ENCODE measurements at places on chromosomes 4 and X.

DNA sequence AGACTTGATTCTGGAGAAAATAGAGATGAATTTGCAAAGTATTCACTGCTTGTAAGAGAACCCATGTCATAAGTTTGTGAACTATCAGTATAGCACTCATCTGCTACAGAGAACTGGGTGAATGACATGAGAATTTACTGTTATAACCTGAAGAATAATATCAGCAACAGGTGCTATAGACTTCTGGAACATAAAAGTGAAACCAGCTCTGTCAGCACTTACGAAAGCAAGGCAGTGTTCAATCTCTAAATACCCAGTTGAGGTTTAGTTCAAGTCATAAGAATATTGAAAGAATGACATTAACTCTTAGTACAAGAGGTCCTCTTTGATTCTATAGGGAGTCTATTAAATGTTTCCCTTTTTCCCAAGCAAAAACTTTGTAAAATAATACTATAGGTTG lies 232.9 kb upstream of the ANKRD50 start:
- no peak for DNase-seq

GRCh38 chr4:6427439-6428090 lies 44.8 kb downstream of the PPP2R2C start:
- no peak for DNase-seq

DNA sequence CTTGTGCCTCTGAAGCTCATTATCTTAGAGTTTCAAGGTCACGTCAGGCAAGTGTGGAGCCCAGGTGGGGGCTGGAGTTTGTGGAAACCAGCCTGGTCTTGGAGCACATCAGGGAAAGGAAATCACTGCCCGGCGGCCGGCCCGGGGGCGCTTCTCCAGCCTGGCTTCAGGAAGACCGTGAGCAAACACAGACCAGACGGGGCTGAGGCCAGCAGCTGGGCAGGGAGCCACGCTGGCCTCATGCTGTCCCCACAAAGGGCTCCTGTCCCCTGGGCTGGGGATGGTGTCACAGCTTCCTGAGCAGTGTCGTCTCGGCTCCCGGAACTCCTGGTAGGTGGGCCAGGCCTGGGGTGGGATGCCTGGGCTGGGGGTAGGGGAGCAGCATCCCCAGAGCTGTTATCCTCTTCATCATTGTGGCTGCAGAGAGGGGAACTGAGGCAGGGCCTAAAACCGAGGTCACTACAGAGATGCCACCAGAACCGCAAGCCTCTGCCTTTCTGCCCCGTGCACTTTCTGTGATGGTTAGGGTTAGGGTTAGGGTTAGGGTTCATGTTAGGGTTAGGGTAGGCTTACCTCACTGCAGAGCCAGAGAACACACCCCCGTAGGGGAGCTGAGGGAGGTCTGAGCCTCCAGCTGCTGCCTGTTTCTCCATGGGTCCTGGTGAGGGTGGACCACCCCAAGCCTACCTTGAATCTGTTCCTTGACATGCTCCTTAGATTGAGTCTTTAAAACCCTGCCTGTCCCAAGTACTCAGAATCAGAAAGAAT lies 77.5 kb downstream of the HTRA3 start:
- DNase-seq: no peak

- no peak for DNase-seq
Measured at GRCh38 chr4:13888112-13888511, 260.6 kb upstream of the BOD1L1 start.

DNA sequence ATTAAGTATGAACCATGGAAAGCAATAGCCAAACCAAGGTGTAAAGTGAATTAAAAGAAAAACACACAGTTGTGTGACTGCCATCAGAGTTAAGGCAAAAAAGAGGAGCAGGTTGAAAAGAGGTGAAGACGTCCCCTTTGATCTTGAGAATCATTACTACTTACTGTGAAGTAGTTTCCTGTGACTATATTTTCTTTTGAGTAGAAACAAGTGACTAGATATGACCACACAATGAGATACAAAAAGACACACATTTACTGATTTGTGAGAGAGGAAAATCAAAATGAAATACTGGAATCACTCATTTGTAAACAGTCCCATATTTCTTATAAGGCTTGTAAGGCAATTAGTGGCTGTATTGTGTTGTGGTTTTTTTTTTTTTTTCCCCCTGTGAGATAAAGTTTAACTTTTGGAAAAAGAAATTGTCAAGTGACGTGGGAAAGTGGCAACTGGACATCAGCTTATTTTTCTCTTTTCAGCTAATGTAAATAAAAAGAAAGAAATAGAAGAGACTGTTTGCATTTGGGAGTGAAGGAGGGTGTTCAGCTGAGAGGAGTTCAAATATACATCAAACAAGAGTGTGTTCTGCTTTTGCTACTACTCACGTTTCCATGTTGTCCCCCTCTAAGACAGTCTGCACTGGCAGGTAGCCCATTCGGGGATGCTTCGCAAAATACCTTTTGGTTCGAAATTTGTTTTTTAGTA lies 106.4 kb upstream of the FTHL17 start:
- no peak for DNase-seq

DNA sequence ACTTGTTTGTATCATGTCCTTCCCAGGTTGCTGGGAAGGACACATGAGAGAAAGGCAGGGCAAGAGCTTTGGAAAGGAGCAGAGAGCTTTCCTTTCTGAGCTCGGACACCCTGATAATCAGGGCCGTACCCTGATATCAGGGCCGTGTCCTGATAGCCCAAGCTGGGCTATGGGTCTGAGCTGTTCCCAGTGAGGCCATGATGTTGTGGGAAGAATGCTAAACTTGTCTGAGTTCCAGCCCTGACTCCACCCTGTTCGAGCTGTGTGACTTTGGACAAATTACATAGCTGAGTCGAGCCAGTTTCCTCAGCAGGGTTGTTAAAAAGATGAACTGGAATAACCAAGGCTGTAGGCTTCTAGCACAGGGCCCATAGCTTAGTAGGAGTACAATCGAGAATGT lies 3.3 kb upstream of the CXCR3 start:
- DNase-seq: no peak

DNA sequence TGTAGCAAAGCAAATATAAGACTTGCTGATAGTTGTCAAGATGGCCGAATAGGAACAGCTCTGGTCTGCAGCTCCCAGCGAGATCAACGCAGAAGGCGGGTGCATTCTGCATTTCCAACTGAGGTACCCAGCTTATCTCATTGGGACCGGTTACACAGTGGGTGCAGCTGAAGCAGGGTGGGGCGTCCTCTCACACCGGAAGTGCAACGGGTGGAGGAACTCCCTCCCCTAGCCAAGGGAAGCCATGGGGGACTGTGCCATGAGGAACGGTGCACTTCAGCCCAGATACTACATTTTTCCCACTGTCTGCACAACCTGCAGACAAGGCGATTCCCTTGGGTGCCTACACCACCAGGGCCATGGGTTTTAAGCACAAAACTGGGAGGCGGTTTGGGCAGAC lies 382.3 kb upstream of the EMCN start:
- no peak for DNase-seq

GRCh38 chr4:91330555-91331137 lies 973.1 kb upstream of the GRID2 start:
- no peak for DNase-seq

DNA sequence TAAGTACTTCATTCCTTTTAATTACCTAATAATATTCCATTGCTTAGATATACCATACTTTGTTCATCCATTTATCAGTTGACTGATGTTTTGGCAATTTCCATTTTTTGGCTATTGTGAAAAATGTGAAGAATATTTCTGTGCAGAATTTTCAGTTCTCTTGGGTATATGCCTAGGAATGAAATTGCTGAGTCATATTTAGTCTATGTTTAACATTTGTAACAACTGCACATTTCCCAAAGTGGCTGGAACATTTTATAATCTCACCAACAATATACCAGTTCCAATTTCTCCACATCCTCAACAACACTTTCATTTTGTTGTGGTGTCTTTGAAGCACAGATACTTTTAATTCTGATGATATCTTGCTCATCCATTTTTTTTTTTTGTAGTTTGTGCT lies 215.5 kb downstream of the PDGFC start:
- DNase-seq: no peak

DNA sequence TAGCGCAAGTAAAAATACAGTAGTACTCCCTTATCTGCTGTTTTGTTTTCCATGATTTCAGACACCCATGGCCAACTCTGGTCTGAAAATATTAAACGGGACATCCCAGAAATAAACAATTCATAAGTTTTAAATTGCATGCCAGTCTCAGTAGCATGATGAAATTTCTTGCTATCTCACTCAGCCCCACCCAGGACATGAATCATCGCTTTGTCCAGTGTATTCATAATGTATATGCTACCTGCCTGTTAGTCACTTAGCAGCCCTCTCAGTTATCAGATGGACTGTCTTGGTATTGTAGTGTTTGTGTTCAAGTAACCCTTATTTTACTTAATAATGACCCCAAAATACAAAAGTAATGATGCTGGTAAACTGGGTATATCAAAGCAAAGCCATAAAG lies 158.2 kb upstream of the DDIT4L start:
- no peak for DNase-seq

- DNase-seq: no peak
Measured at GRCh38 chr4:113157086-113157857, 107.8 kb downstream of the ANK2 start.

- DNase-seq: no peak
Measured at GRCh38 chr4:105601406-105601805, 49.0 kb downstream of the ARHGEF38 start.

DNA sequence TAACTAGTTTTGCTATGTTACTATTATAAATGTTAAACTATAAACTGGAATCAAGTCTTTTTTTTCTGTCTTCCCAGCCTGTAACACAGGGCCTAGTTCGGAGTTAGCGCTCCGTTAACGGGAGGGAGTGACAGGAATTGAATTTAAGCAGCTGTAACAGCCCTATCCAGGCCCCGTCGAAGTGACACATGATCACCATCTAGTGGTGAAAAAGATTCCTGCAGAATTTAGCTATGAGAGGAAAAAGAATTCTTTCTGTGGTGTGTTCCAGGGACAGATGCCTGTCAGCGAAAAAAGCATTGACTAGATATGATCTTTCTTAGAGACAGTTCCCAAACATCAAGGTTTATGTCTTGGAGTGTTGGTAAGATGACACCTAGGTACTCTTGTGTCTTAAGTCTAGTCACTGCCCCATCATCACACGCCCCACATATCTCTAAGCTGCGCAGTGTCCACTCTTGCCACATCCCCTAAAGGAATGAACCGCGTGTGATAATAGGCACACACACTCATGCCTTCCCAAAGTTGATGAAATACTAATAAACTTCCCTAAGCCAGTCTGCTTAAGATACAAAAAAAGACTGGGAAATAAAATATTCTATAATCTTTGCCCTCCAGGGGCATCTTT lies 2.1 kb downstream of the GAB3 start:
- DNase-seq: peak; percentile 83

- DNase-seq: no peak
Measured at GRCh38 chrX:84487365-84488353, 14.6 kb downstream of the HDX start.

DNA sequence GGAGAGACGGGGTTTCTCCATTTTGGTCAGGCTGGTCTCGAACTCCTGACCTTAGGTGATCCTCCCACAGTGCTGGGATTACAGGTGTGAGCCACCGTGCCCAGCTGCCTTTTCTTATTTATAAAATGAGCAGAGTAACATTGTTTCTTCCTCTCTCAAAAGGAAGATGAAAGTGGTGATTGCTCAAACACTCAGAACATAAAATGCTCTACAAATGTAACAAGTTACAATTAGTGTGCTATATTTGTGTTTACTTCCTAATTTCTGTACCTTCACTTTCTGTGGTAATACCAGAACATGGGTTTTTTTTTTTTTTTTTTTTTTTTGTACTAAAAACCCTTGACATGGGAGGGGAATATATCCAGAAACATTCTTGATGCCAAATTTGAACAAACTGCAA lies 197.9 kb downstream of the MGST2 start:
- no peak for DNase-seq

- DNase-seq: no peak
Measured at GRCh38 chr4:167475951-167476350, 241.7 kb upstream of the SPOCK3 start.

DNA sequence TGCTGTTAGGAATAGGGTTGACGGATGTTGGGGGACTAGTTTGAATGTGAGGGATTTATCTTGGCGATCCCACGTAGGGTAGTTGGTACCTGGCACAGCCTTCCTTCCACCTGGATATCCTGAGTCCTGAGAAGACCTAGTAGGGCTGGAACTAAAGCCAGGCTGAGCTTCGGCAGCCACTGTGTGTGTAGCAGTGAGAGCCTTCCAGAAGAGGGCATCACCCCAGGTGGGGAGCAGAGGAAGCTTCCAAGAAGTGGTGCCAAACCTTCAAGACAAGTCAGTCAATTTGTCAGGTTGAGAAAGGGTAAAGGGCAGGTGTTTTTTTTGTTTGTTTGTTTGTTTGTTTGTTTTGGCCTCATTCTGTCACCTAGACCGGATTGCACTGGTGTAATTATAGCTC lies 1.2 kb upstream of the FGFBP2 start:
- no peak for DNase-seq

- DNase-seq: no peak
Measured at GRCh38 chr4:87804871-87805270, 5.5 kb downstream of the IBSP start.

- DNase-seq: peak; percentile 35
Measured at GRCh38 chr4:73446336-73446938, 10.4 kb downstream of the AFP start.

DNA sequence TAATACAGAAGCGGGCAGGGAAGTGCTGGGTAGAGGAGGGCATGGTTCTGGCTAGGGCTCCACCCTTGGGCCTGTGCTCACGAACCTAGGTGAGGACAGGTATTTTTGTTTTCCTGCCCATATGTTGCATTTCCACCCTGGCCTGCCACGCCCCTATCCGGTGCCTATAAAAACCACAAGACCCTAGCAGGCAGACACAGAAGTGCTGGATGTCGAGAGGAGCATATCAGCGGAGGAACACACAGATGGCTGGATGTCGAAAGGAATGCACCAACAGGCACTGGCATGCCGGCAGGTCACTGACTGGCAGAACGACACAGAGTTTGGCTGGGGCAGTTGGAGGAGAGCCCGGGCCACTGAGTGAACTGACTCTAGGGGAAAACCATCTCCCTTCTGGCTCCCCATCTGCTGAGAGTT lies 316.6 kb upstream of the BOD1L1 start:
- DNase-seq: no peak

DNA sequence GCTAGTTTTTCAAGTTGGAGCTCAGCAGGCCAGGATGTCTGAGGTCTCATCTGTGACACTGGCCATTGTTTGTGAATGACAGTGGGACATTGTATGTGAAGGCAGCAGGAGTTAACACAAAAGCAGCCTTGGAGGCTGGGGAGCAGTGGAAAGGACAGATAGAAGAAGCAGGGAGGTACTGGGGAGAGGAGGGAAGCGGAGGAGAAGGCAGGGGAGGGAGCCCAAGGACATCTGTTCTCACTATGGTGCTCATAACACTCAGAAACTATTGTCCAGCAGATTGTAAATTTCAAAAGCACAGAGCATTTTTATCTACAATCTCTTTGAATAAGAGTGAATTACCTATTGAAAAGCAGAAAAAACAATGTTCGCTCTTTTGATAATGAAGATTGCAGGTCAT lies 253.6 kb upstream of the DIPK2B start:
- no peak for DNase-seq

- DNase-seq: no peak
Measured at GRCh38 chr4:153140294-153140693, 63.9 kb upstream of the TRIM2 start.
